ENCODE measurements at places on chromosomes 6 and 20.

- peak; percentile 30 for DNase-seq
Observed at GRCh38 chr20:47150403-47151152, 205.9 kb downstream of the ZMYND8 start.

DNA sequence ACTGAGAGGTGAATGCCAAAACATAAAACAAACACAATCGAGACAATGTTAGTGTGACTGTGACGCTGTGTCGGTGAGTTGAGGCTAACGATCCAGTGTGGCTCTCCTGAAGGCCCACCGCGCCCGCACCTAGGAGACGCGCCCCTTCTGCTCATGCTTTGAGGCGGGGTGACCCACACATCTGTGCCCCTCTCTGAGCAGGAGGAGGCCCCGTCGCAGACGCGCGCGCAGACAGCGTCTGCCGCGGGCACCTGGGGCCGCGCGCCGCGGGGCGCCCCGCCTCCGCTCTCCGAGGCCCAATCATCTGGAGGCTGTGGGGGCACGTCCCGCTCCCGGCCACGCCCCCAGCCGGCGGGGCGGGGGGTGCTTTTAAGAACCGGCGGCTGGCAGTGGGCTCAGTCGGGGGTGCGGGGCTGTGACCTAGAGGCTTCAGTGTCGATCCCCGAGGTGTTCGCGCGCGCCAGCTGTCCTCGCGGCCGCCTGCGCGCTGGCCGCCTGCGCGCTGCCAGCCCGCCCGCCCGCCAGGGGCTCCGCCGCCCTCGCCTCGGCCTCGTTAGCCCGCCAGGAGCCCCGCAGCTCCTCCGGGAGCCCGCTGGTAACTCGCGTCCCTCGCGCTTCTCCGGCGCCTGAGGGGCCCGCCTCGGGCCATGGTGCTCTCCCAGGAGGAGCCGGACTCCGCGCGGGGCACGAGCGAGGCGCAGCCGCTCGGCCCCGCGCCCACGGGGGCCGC lies at the start of gene SLC16A10:
Gene SLC16A10 (plus strand): TSS at position 398 of the 730 bp plus-strand sequence. CDS start 250 bp downstream, at position 648.
- peak; percentile 73 for DNase-seq

DNA sequence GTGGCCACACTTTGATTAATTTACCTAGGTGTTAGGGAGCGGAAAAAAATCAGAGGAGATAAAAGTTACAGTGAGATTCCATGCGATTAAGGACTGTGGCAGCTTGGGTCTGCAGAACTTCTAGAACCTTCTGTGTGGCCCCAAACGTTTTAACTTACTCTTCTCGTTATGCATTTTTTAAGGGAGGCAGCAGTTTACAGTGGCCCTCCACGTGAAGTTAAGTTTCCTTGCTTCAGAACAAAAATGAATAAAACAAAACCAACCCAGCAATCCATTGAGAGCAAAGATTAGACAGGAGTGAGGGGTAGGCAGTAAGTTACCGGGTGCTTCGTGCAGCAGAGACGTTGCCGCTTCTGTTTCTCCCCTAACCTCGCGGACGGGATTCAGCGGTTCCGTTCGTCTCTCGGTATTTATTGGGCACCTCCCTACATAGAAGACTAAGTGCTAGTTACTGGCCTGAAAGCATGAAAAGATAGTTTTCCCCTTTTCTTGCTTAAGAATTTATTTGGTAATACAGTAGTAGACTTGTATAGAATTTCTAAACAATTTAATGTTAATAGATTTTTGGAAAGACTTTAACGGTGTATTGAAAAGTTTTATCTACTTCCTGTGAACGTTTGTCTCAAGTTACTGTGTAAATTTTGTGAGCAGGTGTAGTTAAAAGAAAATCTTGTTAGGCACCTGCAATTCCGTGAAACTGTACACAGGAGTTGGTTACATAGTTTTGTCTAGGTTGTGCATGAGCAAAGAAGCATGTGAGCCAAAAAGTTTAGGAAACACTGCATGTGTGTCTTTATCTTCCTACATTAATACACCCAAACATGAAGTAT lies 1.1 kb downstream of the BAG2 start:
- peak; percentile 10 for DNase-seq

GRCh38 chr20:21234806-21235483 lies 68.2 kb upstream of the XRN2 start:
- DNase-seq, result no peak

GRCh38 chr6:34189806-34190503 lies 44.1 kb upstream of the GRM4 start:
- DNase-seq, result no peak

DNA sequence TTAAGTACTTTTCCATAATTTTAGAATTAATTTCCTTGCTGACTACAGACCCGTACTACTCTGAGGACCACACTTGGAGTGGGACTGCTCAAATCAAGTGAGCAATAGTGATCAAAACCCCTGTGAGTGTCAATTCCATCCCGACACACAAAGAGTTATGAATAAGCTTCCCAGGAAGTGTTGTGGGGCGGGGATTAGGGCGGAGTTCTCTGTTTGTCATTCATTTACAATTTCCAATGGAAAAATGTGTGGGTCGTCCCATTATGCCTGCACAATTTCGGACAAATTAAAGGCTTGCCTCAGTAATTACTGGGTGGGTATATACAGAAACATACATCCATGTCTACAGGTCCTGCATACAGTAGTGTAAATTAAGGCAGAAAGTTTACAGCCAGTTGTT lies 84.2 kb downstream of the ISM1 start:
- DNase-seq, result no peak

DNA sequence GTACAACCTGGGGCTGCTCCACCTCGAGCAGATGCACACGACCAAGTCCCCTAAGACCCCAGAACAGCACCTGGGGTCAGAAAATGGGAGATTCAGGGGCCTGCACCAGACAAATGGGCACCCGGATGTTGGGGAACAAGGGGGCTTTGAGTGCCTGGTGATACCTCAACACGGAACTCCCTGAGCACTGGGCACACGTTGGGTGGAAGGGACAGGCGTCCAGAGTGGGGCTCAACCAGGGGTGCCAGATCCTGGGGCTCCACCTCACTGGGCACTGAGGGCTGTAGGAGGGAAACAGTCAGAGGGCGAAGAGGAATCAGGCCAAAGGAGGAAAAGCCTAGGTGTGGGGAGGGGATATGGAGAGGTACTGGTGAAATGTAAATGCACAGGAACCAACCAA lies 33.5 kb upstream of the SPAG4 start:
- no peak for DNase-seq

DNA sequence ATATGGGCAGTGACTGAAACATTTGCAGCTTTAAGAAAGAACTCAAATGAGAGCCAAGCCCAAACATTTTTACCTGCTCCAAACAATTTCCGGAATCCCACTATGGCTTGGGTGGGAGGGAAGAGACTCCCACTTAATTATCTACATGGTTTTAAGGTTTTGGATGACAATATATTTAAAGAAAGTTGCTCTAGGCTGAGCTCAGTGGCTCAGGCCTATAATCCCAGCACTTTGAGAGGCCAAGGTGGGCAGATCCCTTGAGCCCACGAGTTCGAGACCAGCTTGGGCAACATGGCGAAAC lies 9.5 kb upstream of the AKAP12 start:
- DNase-seq, result no peak

DNA sequence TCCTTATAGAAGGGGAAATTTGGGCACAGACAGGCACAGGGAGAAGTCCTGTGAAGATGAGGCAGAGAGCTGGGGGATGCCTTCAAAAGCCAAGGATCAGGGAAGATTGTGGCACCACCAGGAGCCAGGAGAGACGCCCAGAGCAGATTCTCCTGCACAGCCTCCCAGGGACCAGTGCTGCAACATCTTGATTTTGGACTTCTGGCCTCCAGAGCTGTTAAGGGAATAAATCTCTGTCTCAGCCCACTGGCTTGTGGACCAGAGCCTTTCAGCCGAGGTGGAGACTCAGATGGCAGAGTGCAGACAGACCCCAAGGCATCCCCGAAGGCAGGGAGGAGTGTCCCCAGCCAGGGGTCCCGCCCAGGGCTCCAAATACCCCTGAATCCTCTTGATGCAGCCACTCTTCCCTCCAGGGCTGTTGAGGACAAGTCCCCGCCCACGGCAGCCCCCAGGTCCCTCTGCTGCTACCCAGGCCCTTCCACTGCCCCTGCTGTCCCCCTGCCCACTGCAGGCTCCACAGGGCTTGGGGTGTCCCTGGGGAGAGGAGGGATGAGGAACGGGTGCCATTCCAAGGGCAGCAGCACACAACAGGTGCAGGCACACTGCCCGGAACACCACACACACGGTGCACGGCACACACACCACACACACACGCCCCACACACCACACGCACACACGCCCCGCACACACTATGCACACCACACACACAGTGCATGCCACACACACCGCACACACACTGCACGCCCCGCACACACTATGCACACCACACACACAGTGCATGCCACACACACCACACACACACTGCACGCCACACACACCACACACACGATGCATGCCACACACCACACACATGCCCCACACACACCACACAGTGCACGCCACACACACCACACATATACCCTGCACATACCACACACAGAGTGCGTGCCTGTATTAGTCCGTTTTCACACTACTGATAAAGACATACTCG lies 311.4 kb downstream of the TAF4 start:
- DNase-seq, result no peak

GRCh38 chr6:149221774-149222070 lies 95.8 kb upstream of the TAB2 start:
- no peak for DNase-seq

GRCh38 chr6:72787391-72788031 lies 165.6 kb downstream of the KCNQ5 start:
- no peak for DNase-seq

DNA sequence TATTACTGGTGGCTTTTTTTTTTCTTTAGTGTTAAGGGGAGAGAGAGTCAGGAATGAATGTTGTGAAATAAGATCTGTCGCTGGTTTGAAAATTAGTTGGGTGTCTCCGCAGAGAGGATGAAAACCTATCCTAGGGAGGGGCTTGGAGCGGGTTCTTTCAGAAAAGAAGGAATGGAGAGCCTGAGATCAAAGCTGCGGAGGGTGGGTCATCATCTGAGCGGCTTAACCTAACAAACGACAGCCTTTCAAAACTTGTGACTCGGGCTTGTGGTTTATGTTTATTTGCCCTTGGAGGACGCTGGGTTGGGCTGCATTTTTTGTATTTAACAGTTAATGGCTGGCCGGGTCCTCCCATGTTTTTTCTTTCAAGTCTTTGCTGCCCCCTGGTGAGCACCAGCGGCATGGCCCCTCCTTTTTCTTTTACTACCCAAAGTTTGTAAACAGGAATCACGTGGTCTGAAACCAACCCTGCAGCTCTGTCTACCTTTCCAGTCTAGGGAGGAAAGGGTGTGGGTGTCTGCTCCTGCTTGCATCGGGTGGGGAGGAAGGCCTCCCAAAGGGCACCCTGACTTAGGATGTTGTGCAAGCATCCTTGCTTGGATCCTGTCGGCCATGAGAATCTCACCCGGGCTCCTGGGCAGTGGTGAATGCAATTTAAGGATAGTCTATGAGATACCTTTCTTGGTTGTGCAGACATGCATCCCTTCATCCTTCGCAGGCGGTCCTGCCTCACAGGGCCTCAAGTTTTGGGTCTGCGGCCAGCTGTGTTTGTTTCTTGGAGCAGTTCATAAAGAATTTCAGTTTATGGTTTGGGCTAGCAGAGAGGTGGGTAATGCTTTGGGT lies 2.2 kb downstream of the PIM1 start:
- no peak for DNase-seq

- no peak for DNase-seq
Observed at GRCh38 chr6:33279971-33280511, 3.1 kb downstream of the B3GALT4 start.

DNA sequence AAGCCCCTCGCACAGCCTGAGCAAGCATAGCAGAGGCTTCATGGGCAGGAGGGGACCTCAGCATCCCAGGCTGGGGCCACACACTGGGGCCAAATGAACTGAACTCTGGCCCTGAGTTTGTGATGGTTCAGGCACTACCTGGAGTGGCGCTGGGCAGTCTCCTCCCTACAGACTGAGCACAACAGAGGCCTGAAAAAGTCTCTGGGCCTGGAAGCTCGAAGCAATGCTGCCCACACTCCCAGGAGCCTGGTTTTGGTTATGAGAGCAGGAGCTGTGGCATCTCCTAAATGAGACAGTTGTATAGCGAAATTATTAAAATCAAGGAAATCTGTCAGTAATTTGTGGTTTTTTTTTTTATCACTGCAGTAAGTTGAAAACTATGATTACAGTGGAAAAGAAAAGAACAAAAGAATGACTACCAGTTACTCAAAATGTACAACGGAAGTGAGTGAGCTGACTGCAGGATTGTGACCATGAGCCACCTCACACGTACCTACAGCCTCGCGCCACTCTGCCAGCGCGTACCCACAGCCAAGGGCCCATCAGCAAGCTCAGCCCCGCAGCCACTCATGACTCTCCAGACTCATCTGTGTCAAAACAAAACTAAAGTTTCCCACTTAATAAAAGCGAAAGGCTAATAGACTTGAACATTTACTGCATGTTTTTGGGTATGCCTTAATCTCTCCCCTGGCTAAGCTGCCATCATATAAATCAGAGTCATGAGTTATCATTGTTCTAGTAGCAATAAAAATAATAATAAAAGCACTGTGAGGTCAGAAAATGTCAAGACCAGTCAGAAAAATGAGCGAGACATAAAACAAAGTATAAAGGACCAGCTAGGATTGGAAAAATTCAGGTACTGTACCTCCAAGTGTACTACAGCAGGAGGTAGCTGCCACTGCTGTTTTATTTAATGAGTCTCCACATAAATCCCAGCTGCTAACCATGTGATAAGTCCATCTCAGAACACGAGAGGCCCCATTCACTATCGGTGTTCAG lies 177.0 kb downstream of the FOXC1 start:
- no peak for DNase-seq

- DNase-seq, result no peak
Observed at GRCh38 chr6:13560651-13561044, 13.8 kb upstream of the SIRT5 start.

GRCh38 chr6:105495515-105495914 lies 92.6 kb upstream of the PREP start:
- DNase-seq, result no peak

- no peak for DNase-seq
Observed at GRCh38 chr20:61173961-61174725, 77.9 kb upstream of the CDH4 start.

DNA sequence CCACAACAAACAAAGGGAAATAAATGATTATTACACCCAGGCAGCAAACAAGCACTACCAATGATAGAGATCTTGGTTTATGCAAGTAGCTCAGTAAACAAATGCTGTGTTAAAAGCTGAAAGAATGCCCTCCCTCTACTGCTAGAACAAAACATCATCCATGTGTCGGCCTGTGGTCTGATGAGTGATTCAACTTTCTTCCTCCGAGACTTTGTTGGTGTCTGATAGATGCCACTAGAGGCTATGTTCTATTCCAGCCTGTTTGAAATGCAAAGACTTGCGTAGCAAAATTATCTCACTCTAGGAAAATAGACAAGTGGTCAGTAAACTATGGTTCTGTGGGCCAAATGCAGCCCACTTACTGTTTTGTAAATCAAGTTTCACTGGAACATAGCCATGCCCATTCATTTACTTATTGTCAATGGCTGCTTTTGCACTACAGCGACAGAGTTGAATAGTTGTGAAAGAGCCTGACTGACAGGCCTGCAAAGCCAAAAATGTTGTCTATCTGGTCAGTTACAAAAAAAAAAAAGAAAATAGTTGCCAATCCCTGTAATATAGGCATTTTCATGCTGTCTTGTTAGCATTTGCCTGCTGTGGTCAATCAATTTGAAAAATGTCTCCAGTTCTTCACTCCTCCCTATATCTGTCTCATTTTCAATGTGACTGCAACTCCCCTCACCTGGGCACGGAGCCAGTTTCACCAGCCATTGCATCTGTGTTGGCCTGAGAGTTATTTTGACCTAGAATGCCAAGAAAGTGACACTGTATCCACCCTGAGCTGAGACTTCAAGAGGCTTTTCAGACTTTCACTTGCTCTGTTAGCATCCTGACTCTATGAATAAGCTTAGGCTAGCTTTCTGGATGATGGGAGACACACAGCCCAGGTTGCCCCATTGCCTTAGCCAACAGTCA lies 544.6 kb upstream of the BTBD3 start:
- no peak for DNase-seq

GRCh38 chr6:136007345-136007744 lies 155.8 kb downstream of the PDE7B start:
- no peak for DNase-seq

Measured in GM19239 (cell line).